Activated CD4-positive, alpha-beta T cell treated with anti-CD3 and anti-CD28 coated beads for 48 hours (primary cell): ENCODE measurements at places on chromosomes 1 and 21.
A peak's percentile ranks its signal among the peaks of the same experiment; 100 is the strongest.

- no peak for DNase-seq
Observed at GRCh38 chr1:19212167-19212566, 2.1 kb upstream of the UBR4 start.

DNA sequence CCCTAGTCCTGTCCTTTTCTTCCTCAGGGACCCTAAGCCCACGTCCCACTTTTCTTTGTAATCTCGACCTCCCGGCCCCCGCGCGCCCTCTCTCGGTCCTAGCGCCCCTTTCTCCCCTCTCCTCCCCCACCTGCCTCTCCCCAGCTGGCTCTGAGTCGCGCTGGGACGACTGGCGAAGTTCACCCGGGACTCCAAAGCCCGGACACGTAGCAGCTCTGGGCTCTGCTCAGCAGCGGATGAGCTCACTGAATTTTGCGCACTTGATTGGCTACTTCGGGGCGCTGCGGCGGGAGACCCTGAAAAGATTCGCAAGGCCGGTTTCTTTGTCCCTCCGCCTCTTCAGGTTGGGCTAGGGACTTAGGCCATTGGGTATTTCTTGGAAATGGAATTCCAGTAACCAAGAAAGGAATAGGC, 16.3 kb upstream of the ACKR1 start:
- peak; percentile 13 for DNase-seq

- DNase-seq: no peak
Observed at GRCh38 chr1:3264456-3264855, 190.0 kb upstream of the ARHGEF16 start.

GRCh38 chr1:207603777-207604176, 41.2 kb upstream of the CR1L start:
- no peak for DNase-seq

DNA sequence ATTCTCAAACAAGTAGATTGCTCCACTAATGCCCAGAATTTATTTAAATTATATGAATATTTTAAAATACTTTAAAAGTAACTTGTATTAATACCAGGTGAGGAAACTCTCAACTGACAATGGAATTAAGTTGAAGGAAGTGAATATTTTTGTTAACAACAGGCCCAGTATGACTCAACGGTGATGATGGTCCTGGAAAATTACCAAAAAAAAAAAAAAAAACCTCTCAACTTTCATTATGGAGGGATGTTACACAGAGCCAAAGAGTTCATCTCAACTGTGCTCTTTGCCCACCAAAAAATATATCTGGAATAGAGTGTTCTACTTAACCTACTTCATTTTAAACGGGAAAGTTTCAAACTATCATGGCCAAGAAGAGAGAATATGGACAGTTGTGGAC, 28.3 kb downstream of the CFH start:
- no peak for DNase-seq

DNA sequence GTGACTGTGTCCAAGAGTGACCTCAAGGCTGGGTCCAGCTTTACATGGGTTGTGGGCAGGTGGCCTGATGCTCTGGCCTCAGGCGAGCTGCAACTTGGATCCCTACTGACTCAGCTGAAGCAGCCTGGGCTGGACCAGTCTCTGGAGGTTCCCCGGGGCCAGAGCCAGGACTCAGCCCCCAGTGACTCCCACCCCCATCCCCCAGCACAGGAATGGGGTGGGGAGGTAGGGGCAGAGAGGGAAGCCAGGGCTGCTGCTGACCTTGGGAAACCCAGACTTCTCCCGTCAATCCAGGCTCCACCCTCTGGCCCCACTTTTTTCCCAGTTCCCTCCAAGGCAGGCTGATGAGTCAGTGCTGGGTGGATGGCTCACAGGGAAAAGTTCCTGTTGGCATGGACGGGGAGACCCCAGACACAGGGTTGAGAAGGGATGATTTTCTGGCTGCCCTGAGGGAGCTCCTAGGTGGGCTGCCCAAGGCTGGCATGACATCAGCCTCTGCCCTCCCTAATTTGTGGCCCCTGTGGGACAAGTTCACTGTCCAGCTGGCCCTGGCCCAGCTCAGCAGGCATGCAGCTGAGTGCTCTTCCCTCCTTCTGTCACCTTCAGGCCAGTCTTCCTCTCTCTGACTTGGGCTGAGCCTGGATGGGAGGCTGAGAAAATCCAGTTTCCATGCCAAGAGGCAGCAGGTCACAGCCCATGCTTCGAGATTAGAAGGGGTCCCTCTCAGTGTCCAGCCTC, 2.2 kb downstream of the ZC3H12A start:
- DNase-seq: no peak

DNA sequence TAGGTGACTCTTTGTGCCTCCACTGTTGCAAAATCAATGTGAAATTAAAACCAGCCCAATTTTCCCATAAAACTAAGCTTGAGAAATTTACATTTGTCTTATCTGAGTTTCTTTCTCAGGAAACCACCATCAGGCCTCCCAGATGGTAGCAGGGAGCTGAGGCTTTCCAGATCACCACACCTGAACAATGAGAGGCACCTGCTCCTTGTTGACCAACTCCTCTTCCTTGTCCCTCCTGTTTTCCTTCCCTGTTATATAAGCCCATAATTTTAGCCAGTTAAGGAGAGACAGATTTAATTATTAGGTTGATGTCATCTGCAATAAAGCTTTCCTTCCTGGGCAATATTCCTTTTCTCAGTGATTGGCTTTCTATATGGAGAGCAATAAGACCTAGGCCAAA, 32.0 kb upstream of the C1orf185 start:
- DNase-seq: no peak

- no peak for DNase-seq
Observed at GRCh38 chr1:213385806-213386324, 334.8 kb downstream of the RPS6KC1 start.
